Omental fat pad (tissue), 4 donors: ENCODE measurements at places on chromosomes 6 and 20. TPM values are rescaled to one million over a fixed set of nuclear protein-coding genes. Genes with fewer than 3 reads are reported as not detected.

PTPRK gene
- total RNA-seq: 22.0 TPM

GABRR1 gene
- total RNA-seq: not detected

SLC12A5 gene
- total RNA-seq: not detected

RAB44 gene
- 2.4 TPM for total RNA-seq

CTCFL gene
- total RNA-seq: not detected

NNAT gene
- total RNA-seq: 29.1 TPM

TNF gene
- not detected for total RNA-seq

SRSF6 gene
- total RNA-seq: 94.7 TPM
